ENCODE measurements at places on chromosomes 2 and 18. TPM values are rescaled to one million over a fixed set of nuclear protein-coding genes. Genes with fewer than 3 reads are reported as not detected.

- DNase-seq, result peak; percentile 72
These were observed 88.8 kb downstream of the CD8B2 start for GRCh38 chr2:106575955-106576354.

AQP4 gene
- 24.6 TPM for total RNA-seq

MDH1 gene
- 1,383 TPM for total RNA-seq

C1QL2 gene
- total RNA-seq, result not detected

DNA sequence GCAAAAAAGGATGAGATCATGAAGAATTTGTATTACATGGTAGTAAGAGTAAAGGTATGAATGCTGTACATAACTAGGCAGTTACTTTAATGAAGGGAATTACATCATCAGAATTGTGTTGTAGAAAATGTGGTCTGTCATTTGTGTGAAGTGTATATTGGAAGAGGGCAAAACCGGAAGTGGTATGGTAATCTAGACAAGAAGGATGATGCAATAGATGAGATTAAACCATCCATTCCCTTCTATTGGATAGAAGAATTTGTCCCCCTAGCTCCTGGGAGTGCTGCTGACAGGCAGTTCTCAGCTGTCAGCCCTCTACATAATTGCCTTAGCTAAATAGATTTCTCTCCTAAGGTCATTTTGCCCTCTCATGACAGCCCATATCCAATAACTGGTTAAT is 55.9 kb upstream of the BARD1 start:
- no peak for DNase-seq

DNA sequence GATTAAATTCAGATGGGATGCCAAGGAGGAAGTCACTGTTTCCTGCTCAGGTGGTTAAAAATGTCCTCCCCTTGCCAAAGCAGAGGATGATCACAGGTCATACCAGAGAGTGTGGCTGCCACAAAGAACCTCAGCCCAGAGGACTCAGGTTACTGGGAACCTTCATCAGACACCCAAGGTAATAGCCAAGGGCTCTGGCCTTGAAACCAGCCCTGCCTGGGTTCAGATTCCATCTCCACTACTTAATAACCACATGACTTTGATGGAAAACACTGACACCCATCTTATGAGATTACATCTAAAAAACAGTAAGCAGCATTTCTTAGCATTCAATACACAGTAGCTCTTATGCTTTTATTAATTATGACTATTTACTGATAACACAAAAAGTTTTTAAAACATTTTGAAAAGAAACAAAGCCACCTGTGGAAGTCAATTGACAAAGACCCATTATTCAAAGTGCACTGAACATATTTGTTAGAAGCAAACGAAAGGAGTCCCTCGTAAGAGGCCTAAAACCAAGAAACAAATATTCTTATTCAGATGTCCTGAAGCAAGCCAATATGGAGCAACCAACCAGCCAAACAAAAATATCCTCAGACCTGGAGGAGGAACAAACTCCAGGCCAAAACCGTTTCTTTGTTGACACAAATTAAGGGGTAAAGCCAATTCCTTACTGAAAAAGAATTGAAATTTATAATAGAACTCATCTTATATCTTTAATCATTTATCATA is 241.5 kb downstream of the RNF152 start:
- DNase-seq, result no peak
